Hematopoietic multipotent progenitor cell (in vitro differentiated cells): ENCODE measurements at places on chromosomes 5 and 9. TPM values are rescaled to one million over a fixed set of nuclear protein-coding genes. Genes with fewer than 3 reads are reported as not detected.

CTXN3 gene
- total RNA-seq, result not detected

TAF11L10 gene
- not detected for total RNA-seq

NSUN2 gene
- 34.2 TPM for total RNA-seq

MYO10 gene
- total RNA-seq, result 0.54 TPM

NPR3 gene
- total RNA-seq, result 360 TPM

DPM2 gene
- 17.2 TPM for total RNA-seq

RNF145 gene
- total RNA-seq, result 18.6 TPM

RXFP3 gene
- total RNA-seq, result not detected

SLC4A9 gene
- not detected for total RNA-seq
